ENCODE measurements at places on chromosomes 13 and 19.
A peak's percentile ranks its signal among the peaks of the same experiment; 100 is the strongest.

GRCh38 chr19:3478409-3479176 lies 1.7 kb downstream of the SMIM24 start:
- DNase-seq: no peak

- peak; percentile 89 for DNase-seq
Measured at GRCh38 chr19:7925171-7925851, 624 bp downstream of the CTXN1 start.

DNA sequence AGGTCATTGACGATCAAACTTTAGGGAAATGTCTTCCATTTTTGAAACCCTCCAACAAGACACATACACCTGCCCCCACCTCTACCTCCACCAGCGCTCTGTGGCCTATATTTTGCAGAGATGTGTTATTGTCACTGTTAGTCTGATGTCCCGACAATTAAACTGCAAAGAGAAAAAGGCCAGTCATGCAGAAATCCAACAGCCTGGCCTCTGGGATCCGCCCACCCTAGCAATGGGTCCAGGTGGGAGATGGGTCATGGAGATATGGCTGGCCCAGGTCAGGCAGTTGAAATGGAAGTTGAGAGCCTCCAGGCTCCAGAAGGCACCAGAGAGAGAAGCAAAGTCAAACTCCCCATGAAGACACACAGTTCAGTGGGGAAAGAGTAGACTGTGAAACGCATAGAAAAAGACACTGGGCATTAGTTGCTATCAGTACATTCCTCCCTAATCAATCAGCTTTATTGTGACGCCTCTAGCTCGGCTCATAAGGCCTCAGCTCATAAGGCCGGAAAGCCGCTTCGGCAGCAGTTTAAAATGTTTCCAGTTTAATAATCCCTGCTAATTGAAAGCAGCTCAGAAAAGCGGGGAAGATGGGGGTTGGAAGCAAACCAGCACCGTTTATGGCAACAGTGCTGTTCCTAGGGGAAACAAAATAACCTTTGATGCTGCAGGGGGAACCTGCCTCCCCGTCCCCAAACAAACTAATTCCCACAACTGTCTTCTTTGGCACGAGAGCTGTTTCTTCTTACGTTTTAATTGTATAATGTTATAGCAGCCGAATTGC lies 239.7 kb upstream of the ZNF507 start:
- no peak for DNase-seq

GRCh38 chr13:81089371-81090157 lies 748.6 kb upstream of the SPRY2 start:
- DNase-seq: no peak

GRCh38 chr13:94251831-94252608 lies 227.5 kb downstream of the DCT start:
- no peak for DNase-seq

GRCh38 chr13:19567820-19568534 lies 6.6 kb upstream of the TPTE2 start:
- DNase-seq: no peak

GRCh38 chr13:97301382-97302095 lies 79.4 kb downstream of the MBNL2 start:
- no peak for DNase-seq

GRCh38 chr13:40252676-40253075 lies 413.8 kb downstream of the FOXO1 start:
- DNase-seq: no peak

- no peak for DNase-seq
Measured at GRCh38 chr19:35240327-35240726, 8.5 kb upstream of the LSR start.

DNA sequence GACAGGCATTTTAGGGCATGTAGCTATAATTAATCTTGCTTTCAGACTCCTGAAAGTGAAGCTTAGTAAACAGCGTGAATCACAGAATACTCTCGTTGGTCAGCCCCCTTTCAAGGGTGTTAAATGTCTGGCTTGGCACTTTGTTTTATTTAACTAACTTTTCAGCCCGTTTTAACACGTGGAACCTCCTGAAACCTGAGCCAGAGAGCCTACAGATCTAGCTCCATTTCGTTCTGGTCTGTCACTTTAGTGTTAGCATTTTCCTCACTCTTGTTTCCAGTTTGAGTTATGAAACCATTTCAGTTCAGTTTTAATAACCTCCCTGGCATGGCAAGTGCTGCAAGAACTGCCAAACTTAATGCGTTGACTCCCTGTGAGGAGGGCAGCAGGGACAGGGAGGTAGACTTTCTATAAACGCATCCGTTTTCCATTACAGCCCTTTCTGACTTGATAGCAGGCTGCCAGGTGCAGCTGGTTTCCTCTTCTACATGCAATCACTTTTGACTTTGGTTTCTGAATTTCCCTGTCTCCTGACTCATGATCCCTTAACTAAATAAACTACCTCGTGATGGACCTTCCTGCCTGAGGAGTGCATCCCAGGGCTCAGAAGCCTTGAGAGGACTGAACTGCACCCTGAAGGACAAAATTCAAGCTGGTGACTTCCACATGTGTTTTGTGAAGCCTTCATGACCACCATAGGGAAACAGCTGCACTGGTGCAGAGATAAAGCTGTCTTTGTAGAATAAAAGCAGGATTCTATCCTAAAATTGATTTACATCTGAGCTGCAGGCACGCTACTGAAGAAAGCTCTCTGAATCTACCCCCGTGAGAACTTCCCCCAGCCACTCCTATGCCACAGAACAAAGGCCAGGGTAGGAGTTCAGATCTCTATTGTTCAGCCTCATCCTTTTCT lies 192.6 kb downstream of the DLEU7 start:
- no peak for DNase-seq

DNA sequence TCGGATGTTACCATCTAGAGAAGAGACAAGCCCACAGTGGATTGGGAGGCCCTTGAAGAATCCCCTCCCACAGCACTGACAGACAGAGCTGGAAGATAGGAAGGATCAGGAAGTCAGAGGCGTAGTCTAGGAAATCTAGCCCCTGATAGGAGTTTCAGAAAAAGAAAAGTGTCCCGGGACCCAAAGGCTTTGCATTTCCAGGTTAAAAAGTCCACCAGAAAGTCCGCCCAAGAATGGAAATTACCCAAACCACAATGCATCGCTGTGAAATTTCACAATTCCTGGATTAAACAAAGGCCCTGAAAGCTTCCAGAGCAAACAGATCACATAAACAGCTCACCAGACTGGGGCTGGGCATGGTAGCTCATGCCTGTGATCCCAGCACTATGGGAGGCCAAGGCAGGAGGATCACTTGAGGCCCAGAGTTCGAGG lies 146.9 kb downstream of the KDM4B start:
- no peak for DNase-seq

DNA sequence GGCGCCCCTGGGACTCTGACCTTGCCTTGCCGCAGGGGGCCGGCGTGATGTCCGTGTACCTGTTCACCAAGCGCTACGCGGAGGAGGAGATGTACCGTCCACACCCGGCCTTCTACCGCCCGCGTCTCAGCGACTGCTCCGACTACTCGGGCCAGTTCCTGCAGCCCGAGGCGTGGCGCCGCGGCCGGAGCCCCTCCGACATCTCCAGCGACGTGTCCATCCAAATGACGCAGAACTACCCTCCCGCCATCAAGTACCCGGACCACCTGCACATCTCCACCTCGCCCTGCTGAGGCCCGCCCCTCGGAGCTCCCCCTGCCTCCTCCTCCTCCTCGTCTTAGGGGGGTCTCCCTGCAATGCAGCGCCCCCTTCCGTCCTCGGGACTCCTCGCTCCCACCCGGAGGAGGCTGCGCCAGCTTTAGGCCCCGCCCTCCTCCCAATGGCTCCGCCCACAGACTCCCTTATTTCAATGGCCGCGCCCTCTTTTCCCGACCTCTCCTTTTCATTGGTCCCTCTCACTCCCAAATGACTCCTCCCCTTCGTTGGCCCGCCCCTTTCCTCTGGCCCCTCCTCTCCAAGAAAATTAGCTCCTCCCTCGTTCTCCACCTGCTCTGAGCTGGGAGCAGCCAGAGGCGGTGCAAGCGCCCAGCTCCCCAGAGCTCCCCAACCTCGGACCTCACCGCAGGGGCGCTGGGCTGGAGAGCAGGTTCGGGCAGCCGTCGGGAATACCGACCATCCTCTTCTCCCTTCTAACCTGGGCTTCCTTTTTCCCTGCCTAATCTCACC lies 20.5 kb upstream of the CACNG8 start:
- no peak for DNase-seq

DNA sequence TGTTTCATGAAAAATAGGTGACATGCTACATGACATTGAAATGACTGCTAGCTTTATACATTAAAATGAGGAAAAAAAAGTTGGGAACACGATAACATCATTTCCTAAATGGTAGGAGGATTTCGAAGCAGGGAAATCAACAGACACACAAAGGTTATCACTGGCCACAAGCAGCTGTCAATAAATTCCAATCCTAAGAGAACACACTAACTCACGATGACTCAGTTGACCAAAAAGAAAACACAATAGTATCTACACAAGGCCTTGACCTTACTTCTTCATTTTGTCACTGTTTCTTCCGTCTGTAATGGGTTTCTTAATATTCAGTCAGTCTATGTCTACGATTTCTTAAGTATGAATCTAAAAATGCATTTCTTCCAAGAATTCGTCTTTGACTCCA lies 36.5 kb downstream of the STARD13 start:
- DNase-seq: no peak

- no peak for DNase-seq
Measured at GRCh38 chr19:32372726-32373517, 27.5 kb downstream of the ZNF507 start.

GRCh38 chr19:3132971-3133792 lies 2.7 kb upstream of the GNA15 start:
- DNase-seq: peak; percentile 81

DNA sequence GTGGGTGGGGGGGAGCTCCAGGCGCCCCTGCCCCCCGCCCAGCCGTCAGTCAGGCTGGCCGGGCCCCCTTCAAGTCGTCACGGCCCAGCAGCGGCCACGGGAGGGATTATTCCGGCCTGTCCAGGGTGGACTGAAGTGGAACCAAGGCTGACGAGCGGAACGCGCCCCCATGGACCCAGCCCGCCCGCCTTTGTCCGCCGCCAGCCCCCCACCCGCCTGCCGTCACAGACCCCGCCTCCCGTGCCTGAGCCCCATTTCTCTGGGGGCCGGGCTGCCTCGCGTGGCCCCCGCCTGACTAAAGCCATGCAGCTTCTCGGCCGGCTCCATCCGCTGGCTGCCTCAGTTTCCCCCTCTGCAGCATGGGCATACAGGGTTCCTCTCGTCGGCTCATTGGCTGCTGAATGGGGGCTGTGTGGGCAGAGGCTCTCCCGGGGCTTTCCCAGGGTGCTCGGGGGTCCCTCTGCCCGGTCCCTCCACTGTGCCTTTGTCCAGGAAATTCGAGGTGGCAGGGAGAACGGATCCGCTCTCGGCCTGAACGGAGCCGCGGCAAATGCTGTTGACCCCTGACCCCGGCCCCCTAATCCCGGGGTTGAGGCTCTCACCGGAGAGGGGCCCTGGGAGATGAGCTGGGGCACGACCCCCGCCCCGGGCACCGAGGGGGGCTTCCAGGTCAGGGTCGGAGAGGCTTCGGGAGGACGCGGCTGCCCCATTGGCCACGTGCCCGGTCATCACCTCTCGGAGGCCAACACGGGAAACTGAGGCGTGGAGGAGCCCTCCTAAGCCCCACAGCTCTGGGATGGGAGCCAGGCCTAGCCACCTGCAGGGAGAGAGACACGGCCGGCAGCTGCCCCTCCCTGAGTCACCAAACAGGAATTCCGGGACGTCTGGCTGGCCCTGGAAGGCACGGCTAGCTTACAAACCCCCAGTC lies 27.4 kb downstream of the EFNA2 start:
- no peak for DNase-seq

- no peak for DNase-seq
Measured at GRCh38 chr19:6352381-6353165, 8.8 kb upstream of the CLPP start.

DNA sequence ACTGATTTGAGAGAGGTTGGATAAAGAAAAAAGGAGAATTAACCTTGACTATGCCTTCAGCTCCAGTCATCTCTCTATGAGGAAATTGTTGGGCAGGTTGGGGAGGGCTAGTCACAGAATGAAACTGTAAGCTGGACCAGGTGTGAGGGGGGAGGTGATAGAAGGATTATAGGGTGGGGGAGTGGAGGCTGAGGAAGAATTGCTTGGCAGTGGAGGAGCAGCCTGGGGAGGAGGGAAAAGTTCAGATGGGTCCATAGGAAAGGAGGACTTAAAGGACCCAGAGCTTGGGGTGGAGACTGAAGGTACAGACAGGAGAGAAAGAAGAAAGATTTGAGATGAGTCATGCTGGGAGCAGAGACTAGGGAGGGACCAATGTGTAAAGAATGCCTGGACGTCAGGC lies 8.2 kb upstream of the ZNF431 start:
- DNase-seq: no peak

DNA sequence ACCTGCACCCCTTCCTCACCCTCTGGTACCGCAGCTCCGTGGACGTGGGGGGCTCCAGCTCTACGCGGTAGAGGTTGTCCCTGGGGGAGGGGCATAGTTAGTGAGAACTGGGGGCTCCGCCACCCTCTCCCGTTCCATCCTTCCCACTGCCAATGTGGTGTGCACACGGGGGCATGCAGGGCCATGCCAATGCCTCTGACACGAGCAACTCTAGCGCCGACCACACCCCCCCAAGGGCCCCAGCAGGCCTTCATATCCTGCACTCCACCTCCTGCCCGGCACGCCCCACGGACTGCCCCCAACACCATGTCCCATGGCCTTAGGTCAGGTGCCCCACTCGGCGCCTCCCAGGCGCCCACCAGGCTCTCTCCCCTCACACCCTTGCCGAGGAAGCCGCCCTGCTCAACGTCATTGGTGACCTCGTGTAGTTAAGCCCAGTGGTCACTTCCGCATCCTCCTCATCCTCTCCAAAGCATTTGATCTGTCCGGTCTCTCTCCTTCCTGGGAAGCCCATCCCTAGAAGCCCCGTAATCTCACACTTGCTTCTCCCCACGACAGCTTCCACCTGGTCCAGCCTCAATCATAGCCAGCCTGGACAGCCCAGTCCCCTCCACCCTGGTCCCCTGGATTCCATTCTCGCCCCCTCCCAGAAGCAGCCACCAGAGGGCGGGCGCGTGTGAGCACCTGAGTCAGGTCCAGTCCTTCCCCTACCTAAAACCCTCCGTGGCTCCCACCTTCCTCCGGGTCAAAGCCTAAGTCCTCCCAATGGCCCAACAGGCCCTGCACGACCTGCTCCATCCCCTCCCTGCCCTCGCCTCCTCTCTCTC lies 2.1 kb downstream of the SEMA6B start:
- no peak for DNase-seq

GRCh38 chr19:14683439-14683838 lies 6.4 kb upstream of the ZNF333 start:
- no peak for DNase-seq

DNA sequence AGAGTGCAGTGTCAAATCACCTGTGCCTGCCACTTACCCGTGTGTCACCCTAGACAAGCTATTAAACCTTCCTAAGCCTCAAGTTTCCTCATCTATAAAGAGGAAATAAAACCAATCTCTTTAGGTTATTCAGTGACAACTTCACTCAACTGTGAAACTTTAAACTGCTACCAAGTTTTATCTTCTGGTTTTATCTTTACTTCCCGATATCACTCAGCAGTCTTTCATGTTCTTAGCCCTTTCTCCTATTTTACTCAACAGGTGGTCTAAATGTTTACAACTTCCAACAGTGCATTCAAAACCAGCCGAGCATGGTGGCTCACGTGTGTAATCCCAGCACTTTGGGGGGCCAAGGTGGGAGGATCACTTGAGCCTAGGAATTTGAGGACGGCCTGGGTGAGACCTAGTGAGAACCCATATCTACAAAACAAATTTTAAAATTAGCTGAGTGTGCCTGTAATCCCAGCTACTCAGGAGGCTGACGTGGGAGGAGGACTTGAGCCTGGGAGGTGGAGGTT lies 59.6 kb downstream of the GPALPP1 start:
- DNase-seq: peak; percentile 33

Measured in GM13976 (cell line).